ENCODE measurements at places on chromosomes 13 and 19. TPM values are rescaled to one million over a fixed set of nuclear protein-coding genes. Genes with fewer than 3 reads are reported as not detected.

DNA sequence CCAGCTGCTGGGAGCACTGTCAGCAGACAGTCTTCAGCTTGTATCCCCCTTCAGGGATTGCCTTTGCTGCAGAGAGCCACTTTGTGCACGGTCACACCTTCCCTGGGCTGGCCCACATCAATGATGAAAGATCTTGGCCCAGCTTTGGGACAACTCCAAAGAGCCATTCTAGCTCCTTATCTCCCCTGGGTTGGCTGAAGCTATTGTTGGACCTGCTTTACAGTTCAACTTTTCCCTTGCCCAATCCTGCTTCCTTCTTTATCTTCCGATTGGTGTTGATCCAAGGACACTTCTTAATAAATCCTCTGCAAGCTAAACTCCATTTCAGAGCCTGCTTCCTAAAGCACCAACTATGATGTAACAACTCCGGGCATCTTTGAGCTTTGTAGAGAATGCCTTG lies 466.4 kb downstream of the KLF12 start:
- DNase-seq = no peak

- no peak for DNase-seq
These were observed 29.4 kb upstream of the FBXL3 start for GRCh38 chr13:77056382-77056781.

DNA sequence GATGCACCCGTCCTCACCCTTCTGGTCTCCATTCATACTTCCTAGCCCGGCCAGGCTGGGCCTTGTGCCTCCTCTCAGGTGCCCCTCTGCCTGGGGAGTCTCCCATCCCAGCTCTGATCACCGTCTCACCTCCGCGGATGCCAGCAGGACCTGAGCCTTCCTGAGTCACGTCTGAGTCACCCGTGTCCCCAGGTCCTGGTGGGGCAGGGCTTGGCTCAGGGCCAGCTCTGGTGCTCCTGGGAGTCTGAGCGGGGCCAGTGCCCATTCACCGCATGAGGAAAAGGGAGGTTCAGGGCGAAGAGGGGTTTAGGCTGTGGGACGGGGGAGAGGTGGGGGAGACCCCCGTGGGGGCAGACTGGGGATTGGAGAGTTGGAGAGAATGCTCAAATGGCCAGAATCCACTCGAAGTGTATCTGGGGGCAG lies 593 bp downstream of the ATP8B3 start:
- no peak for DNase-seq

DNA sequence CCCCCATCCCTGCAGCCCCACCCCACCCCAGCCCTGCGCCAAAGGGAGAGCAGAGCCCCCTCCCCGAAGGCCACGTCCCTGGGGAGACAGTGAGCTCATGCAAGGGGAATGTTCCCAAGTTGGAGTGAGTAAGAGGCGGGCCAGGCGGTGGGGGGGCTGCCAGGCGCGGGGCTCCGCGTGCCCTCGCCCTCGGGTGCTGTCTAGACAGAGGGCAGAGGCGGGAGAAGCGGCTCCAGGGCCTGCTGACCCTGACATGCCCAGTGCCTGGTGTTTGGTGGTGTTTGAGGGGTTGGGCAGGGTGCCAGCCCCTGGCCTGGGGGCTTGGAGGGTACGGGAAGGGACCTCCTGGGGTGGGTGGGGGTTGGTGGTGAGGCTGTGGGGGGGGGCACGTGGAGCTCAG lies 1.0 kb downstream of the FSTL3 start:
- no peak for DNase-seq

DNA sequence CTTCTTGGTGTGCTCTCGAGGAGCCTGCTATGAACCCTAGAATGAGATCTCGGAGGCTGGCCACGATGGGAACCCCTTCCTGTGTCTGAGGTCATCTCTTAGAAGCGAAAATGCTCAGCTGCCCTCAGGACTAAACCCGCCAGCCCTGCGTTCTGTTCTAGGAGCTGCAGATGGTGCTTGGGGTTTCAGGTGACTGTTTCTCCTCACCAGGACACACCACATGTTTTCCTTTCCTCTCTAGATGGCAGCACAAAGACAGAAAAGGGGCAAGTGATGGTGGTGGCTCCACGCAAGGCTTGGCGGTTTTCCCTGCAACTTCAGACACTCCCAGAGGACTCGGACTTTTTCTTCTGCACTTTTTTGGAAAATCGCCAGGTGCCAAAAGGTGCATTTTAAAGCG lies 60.1 kb downstream of the RNASEH2B start:
- DNase-seq = no peak

DNA sequence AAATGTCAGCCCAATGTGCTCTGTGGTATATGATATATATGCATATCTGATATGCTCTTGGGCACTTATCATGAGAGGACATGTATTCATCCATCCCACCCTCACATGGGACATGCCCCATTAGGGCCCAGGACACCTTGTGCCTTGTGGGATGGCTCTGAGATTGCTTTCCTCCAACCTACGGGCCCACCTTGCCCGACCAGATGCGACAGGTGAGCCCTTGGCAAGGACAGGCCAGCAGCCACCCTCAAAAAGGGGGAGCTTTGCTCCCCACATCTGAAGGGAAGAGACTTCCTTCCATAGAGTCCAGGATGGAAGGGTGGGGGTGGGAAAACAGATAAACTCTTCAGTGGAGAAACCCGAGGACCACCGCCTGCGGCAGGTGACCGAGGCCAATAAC lies 58.6 kb downstream of the SLC7A1 start:
- DNase-seq = no peak

GRCh38 chr19:13262450-13262849 lies 112.2 kb downstream of the IER2 start:
- DNase-seq = no peak

GRCh38 chr19:2251106-2252054 lies 2.3 kb downstream of the AMH start:
- DNase-seq = no peak

DNA sequence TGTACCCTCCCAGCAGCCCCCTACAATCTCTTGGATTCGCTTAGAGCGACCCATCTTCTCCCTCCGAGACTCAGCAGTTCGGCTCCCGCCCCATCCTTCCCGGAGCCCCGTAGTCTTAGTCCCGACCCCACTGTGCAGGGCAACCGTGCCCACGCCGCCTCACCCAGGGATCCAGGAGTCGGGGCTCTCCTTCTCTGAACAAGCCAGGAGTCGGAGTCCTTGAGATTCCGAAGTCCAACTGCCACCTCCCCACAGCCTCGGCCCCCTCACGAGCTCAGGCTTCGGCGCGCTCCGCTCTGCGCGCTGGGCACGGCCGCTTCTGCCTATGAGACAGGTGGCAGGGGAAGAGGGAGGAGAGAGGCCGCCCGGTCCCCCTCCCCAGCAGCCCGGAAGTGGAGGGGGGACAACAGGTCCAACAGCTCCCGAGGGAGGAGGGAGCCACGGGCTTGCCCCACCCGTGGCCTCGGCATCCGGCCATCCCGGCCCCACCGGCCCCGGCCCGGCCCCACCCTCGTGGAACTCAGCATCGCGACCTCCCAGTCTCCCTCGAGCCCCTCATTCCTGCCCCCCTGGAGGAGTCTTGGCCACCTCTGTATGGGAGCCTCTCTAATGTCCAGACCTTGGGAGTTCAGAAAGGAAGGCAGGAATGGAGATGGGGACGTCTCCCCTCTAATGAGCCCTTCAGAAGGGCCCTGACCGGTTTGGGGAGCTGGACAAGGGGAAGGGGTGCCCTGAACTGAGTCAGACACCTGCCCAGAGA lies at the start of gene PHLDB3:
Gene PHLDB3 (minus strand): TSS at position 321 of the 760 bp plus-strand sequence. CDS start 628 bp downstream, outside the sequence.
- DNase-seq = no peak

DNA sequence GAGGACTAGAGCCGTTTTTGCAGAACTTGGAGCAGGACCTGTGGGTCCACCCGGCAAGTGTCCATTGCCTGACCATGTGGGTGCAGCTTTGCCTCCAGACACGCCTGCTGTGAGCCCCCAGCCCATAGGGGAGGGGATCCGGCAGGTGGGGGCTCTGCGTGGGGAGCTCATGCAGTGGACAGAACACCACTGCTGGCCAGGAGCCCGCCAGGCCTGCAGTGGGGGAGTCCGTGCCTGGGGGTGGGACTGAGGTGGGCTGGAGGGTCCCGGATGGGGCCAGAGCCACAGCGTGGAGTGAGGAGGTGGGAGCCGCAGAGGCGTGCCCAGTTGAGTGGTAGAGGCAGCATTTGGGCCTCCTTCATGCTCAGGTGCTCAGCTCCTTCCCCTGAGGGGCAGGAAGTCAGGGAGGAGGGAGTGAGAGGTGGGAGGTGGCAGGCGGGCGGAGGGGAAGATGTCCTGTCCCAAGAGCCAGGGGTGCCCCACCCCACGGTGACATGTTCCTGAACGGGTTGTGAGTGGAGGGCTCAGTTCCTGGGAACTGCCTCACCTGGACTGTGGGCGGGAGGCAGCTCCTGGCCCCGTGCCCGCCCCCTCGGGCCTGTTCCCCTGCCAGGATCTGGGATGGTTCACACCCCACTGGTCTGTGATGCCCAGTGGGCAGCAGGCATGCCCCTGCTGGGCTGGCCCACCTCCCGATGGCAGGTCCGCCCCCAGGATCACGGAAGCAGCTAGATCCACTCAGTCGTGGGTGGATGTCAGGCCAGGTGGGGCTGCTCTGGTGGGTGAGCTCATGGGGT lies 8.8 kb downstream of the ADAT3 start:
- no peak for DNase-seq

DNA sequence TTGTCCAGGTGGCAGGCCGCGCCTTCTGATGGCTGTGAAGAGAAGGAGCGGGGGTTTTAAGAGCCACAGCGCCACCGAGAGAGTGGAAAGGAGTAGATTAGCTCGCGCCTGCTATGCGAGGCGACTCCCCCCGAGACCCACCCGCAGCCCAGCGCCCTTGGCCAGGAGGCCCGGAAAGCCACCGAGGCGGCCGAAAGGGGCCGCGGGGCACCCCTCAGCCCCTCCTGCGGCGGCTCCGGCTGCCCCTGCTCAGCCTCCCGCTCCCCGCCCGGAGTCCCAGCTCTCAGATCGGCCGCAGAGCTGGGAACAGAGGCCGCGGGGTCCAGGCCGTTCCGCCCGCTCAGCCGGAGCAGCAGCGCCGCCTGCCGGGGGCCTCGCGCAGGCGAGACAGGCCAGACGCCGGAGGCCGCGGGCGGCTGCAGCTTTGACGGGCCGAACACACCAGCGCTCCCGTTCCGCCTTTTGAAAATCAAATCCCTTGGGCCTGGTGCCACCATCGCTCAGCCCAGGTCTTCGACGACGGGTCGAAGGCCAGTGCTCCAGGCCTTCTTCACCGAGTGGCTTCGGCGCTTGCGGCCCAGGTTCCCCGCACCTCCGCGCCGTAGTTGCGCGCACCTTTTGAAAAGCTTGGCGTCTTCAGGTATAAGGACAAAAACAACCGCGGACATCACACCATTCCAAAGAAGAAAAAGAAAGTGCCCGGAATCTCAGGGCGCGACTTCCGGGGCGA lies 15.3 kb downstream of the CDX2 start:
- peak; percentile 99 for DNase-seq

GRCh38 chr19:28880735-28881401 lies 332.1 kb downstream of the UQCRFS1 start:
- DNase-seq = no peak

- DNase-seq = peak; percentile 54
These were observed 661 bp downstream of the FREM2 start for GRCh38 chr13:38687246-38688229.

DNA sequence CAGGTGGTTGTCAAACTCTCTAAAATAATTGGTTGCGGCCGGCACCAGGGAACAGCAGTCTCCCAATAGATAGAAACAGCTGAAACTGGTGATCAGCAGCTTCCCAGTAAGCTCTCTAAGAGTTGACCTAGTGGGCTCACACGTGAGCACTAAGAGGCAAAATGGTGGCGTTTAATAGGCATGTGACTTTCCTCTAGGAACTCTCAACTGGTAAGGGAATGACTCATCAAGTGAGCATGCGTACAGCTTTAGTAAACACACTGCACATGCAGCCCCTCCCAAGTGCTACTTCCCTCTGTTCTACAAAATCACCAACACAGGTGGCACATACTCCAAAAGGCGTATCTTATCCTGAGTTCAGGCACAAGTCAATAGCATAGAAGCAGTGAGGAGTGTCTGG lies 41.7 kb downstream of the TNFSF11 start:
- DNase-seq = no peak

GRCh38 chr13:44298314-44298713 lies 75.3 kb upstream of the SERP2 start:
- DNase-seq = no peak

- DNase-seq = no peak
These were observed 5.4 kb downstream of the PNPLA6 start for GRCh38 chr19:7540761-7541474.

GRCh38 chr19:18046059-18046718 lies 38.2 kb downstream of the ARRDC2 start:
- no peak for DNase-seq

- no peak for DNase-seq
These were observed 253.7 kb upstream of the RXFP2 start for GRCh38 chr13:31485651-31486051.

- DNase-seq = no peak
These were observed 67.1 kb downstream of the STARD13 start for GRCh38 chr13:33218426-33218825.

GRCh38 chr19:13085666-13086065 lies 17.0 kb downstream of the LYL1 start:
- no peak for DNase-seq

DNA sequence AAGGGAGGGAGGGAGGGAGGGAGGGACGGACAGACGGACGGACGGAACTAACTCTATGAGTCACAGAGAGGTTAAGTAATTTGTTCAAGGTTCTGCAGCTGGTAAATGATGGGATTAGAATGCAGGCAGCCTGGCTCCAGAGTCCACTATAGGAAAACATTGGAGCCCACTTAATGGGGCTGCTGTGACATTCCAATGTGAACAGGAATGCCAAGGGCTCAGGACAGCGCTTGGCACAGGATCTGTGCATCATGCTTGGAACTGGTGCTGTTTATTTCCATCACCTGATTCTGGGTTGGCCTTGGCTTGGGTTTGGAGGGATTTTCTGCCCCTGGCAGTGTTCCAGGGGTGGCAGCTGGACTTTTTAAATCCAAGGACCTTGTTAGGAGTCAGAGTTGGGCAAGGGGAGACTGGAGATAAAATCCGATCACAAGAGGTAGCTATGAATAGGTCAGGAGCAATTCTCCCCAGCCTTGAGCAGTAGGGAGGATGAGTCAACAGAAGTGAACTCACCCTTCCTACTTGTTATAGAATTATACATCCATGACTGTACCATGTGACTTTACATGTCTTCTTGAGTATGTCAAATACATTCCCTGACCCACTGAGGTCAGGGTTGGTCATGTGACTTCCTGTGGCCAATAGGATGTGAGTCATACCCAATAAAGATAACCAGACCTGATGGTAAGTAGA lies 7.8 kb upstream of the HIF3A start:
- DNase-seq = no peak

GRCh38 chr13:113010510-113010865 lies 41.5 kb downstream of the MCF2L start:
- no peak for DNase-seq

DNA sequence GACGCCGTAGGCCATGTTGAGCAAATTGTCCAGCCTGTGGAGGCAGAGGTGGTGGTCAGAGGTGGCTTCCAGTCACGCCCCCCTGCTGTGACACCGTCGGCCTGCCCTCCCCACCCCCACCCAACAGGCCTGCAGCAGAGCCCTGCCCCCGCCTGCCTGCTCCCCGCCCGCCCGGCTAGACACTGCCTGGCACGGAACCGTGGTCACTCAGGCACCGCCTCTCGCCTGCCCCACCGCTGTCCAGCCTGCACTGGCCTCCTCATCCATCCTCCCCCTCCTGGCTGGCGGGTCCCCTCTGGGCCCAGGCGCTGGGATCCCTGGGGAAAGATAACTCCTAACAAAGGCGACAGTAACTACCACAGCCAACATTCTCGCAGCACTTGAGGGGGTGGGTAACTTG lies 21.7 kb downstream of the PRKCSH start:
- no peak for DNase-seq

The SPINT2 gene
- 93.4 TPM for total RNA-seq

The CDADC1 gene
- total RNA-seq = 5.1 TPM

The DIRAS1 gene
- 0.82 TPM for total RNA-seq

The AMER2 gene
- total RNA-seq = 1.5 TPM

The SHD gene
- total RNA-seq = 0.90 TPM

The PRDX2 gene
- 215 TPM for total RNA-seq

The CALR gene
- total RNA-seq = 963 TPM
